Liver (tissue), 10 donors: ENCODE measurements at places on chromosomes 7 and 10. TPM values are rescaled to one million over a fixed set of nuclear protein-coding genes. Genes with fewer than 3 reads are reported as not detected.

The SBDS gene
- 66.0 TPM for polyA plus RNA-seq

The SSC4D gene
- polyA plus RNA-seq: 1.7 TPM

The TEX47 gene
- not detected for polyA plus RNA-seq

The NME8 gene
- not detected for polyA plus RNA-seq

The ASB15 gene
- not detected for polyA plus RNA-seq

- DNase-seq: peak; percentile 26
These were observed 38.2 kb downstream of the GSDME start for GRCh38 chr7:24718977-24719491.

- DNase-seq: no peak
These were observed 35.3 kb upstream of the ZNF488 start for GRCh38 chr10:47419421-47419820.

DNA sequence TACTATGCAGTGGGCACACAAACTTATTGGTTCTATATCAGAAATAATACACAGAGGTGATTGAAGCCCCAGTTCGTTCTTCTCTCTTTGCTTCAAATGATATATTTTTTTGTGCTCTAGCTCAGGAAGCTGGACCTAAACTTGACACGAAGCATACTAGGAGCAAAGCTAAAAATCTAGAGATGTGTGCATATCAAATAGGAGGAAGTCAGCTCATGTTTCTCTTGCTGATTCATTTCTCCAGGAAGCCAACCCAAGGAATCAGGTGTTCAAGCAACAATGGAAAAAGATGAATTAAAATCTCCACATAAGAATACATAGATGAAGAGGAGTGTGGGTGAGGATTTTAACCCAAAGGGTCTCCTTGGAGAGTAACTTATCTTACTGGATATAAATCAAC lies 432.5 kb downstream of the KCNMA1 start:
- DNase-seq: no peak
